ENCODE measurements at places on chromosomes 11 and 22.
A peak's percentile ranks its signal among the peaks of the same experiment; 100 is the strongest.

DNA sequence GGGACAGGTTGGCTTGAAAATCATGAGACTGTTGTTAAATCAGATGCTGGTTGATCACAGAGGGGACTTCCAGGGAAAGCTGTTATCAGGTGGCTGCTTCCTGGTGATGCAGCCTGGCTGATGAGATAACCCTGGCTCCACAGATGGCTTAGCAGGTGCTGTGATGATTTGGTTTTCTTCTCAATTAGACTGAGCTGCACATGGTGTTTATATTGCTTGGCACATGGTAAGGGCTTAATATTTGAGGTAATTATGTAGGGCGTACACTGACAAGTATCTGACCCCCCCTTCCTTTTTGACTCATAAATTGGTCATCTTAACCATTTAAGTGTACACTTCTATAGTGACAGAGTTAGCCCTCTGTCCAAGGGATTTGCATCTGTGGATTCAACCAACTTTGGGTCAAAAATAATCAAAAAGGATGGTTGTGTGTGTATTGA lies 7.0 kb downstream of the RPS3 start:
- no peak for DNase-seq

DNA sequence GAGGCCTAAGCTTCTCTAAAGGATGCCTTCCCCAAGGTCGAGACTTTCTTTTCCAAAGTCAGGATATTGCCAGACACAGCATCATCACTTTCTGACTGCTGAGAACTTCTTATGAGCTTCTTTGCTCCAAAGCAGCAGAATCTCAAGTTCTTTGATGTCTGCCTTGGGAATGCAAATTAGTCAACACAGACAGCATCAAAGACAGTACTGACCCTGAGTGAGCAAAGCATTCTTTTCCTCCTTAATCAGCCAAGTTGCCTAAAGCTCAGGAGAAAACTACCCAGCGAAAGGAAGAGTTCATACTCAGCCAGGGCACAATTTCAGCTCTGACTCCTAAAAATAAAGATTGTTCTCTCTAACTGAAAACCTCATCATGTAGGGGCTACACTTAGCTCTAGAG lies 98.0 kb downstream of the SLC36A4 start:
- no peak for DNase-seq

DNA sequence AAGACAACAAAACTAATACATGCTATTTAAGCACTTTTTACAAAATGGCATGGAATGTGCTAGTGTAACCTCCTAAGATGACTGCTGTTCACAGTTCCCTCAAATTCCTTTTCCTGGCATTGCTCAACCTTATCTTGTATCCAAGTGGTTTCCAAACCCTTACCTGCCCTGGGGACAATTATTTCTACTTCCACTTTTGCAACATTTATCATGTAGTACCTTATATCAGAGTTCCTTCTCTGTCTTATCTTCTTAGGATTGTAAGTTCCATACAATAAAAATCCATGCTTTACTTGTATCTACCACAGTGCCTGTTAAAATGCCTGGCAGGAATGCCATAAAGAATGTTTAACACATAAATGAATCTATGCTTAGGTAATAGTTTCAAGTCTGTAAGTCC lies 109.2 kb upstream of the MTMR2 start:
- no peak for DNase-seq

DNA sequence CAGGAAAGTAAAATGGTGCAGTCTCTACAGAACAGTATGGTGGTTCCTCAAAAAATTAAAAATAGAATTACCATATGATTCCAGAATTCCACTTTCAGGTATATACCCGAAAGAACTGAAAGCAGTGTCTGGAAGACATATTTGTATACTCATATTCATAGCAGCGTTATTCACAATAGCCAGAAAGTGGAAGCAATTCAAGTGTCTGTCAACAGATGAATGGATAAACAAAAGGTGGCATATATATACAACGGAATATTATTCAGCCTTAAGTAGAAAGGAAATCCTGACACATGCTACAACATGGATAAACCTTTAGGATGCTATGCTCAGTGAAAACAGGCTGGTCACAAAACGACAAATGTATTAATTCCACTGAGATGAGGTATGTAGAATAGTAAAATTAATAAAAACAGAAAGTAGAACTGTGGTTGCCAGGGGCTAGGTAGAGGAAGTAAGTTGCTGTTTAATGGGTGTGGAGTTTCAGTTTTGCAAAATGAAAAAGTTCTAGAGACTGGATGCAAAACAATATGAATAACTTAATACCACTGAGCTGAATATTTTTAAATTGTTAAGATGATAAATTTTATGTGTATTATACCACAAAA lies 14.5 kb downstream of the SAA1 start:
- DNase-seq, result no peak

DNA sequence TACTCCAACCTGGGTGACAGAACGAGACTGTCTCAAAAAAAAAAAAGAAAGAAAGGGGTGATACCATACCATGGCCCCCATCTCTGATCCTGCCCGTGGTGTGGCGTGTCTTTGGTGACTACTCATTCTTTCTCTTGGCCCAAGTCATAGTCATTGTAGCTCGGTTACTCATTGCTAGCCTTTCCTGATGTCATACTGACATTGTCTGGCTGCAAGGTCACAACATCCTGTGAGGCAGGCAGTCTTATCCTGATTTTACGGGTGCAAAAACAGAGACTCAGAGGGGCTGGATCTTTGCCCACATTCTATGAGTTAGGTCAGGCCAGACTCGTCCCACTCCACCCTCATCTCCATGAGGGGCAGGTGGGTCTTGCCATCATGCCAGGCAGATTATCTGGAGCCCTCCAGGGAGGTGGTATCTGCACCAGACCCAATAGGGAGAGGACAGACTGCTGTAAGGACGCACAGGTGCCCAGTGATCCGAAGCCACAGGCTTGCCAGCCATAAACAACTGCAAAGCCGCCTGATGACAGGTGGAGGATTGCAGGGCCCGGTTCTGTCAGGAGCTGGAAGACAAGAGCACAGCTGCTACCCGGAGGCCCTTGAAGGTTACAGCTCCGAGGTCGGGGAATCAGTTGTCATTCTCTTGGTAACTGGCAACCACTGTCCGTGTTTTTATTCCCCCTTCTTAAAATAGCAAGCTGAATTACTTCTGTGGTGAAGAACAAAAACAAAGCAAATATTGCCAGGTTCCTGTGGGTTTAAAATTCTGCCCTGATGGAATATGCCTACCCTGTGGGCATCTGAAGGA lies 13.8 kb downstream of the TOM1 start:
- peak; percentile 31 for DNase-seq

GRCh38 chr11:102950622-102951081 lies 4.9 kb downstream of the MMP13 start:
- DNase-seq, result no peak

GRCh38 chr22:46748908-46749675 lies 11.0 kb upstream of the CERK start:
- peak; percentile 64 for DNase-seq

DNA sequence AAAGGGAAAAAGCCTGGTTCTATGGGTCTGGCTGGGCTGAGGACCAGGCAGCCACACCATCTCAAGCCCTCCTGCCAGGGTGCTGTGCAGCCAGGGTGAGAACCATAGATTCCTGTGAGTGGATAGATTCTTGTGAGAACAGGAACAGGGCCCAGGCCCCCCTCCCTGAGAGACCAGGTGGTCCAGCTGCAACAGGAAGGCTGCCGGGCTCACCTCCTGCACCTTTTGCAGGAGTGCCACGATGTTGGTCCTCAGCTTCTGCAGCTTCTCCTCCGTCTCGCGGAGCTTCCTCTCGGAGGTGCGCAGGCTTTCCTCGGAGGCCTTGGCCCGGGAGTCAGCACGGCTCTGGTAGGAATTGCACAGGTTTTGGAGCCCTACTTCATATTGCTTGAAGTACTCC lies 40.8 kb downstream of the MORC2 start:
- no peak for DNase-seq

GRCh38 chr11:128528294-128528693 lies 59.1 kb downstream of the ETS1 start:
- no peak for DNase-seq

- peak; percentile 58 for DNase-seq
These were observed 43.0 kb downstream of the CACNA1I start for GRCh38 chr22:39613549-39613921.

- no peak for DNase-seq
These were observed 22.2 kb downstream of the HPS5 start for GRCh38 chr11:18299721-18300120.

DNA sequence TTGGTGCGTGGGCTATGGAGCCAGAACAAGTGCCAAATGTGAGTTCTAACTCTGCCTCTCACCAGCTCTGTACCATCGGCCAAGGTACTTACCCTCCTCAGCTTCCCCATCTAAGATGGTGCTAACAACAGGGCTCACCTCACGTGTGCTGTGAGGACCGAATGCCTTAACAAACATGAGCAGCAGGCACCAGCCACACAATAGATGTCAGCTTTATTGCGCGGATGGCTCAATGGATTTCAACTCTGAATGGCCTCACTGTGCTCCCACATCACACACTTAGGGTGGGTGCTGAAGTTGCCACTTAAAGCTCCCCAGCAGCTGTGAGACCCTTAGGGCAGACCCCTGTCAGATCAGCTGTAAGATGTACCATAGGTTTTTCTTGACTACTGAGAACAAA lies 24.1 kb downstream of the RELT start:
- DNase-seq, result no peak

DNA sequence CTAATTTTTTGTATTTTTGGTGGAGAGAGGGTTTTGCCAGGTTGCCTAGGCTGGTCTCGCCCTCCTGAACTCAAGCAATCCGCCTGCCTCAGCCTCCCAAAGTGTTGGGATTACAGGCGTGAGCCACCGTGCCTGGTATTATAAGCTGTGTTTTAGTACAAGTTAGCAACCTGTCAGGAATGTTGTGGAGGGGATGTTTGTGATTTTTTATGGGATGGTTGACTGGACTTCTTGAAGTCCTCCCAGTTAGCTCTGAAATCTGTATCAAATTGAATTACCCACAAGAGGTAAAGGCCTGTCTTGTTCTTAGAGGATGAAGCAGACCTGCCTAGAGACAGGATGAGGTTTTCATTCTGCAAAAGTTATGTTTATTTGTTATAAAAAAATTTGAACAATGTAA lies 34.1 kb upstream of the IL18BP start:
- DNase-seq, result no peak

- peak; percentile 68 for DNase-seq
These were observed 14.3 kb downstream of the OR2AG2 start for GRCh38 chr11:6757373-6757967.

- no peak for DNase-seq
These were observed 86.1 kb downstream of the ADAMTS15 start for GRCh38 chr11:130534551-130534950.

DNA sequence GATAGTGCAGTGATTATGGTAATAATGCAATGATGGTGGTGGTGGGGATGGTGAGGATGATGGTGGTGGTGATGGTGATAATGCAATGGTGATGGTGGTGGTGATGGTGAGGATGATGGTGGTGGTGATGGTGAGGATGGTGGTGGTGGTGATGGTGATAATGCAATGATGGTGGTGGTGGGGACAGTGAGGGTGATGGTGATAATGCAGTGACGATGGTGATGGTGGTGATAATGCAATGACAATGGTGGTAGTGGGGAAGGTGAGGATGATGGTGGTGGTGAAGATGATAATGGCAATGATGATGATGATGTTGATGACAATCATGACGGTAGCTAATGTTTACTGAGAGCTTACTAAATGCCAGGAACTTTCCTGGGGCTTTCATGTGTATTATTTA lies 79.6 kb upstream of the MYOD1 start:
- no peak for DNase-seq

- no peak for DNase-seq
These were observed 82.9 kb downstream of the KIRREL3 start for GRCh38 chr11:126917531-126918204.

DNA sequence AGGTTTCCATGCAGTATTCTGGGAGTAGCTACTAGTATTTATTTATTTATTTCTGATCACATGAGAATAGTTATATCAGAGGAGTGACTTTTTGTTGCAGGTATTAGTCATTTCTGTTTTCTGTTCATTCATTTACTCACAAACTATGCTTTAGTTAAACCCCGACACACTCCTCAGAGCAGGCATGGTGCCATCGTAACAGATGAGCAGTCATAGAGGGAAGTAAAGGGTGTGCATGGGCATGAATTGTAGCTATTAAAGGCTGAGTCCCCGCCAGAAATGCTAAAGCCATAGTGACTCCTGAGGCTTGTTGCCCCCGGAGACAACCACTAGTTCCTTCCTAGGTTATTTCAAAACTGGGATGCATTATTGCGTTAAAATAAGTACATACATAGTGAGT lies 10.6 kb downstream of the JHY start:
- no peak for DNase-seq

- no peak for DNase-seq
These were observed 198.3 kb downstream of the GRIK4 start for GRCh38 chr11:120709808-120710207.

GRCh38 chr11:3799873-3800272 lies 2.5 kb upstream of the NUP98 start:
- DNase-seq, result no peak

GRCh38 chr22:20905415-20906386 lies 11.5 kb upstream of the CRKL start:
- no peak for DNase-seq

DNA sequence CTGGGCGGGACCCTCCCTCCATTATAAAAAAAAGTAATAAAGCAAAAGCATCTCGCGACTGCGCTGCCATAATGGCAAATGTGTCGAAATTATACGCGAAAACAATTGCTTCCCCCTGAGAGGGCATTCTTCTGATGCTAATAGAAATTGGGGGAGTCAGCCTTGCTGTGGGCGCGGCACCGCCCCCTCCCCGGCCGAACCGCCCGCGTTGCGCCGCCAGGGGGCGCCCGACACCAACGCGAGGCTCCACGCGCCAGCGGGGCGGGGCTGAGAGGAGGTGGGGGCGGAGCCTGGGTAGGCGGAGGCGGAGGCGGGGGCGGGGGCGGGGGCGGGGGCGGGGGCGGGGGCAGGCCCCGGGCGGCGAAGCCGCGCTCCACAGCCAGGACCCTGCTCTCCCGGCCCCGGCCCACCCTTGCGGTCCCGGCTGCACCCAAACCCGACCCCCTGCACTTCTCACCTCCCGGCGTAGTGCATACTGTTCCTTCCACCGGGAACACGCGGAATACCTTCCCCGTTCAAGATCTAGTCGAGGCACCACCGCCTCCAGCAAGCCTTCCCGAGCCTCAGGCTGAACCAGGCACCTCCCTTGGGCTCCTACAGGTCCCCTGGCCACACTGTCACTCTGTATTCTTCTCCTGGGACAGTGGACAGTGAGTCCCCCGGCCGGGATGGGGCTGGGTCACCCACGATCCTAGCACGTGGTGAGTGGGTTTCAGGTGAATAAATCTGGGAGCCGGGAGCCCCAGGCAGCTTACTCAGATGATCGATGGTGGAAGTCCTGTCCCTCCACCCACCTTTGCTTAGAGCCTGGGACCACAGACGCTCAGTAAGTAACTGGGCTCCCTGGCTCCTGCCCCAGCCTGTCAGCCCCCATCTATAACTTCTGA lies 15.5 kb upstream of the UPK3A start:
- peak; percentile 97 for DNase-seq

GRCh38 chr11:47186076-47186699 lies at the start of gene PACSIN3:
Gene PACSIN3 (minus strand): TSS chr11:47186434. CDS start chr11:47182727, 3,707 bp downstream.
- DNase-seq, result no peak

GRCh38 chr11:103147627-103148026 lies 38.4 kb downstream of the DYNC2H1 start:
- no peak for DNase-seq

GRCh38 chr22:30276039-30276438 lies 9.4 kb upstream of the OSM start:
- no peak for DNase-seq

- no peak for DNase-seq
These were observed 74.5 kb downstream of the PPP6R3 start for GRCh38 chr11:68535098-68535497.

GRCh38 chr22:22110548-22111266 lies 128.1 kb upstream of the TOP3B start:
- DNase-seq, result no peak

All from left lung (tissue), 14 donors.